ENCODE measurements at places on chromosomes 1 and 21.

GRCh38 chr1:10507111-10507879 lies 32.5 kb downstream of the PEX14 start:
- DNase-seq: peak; percentile 33

DNA sequence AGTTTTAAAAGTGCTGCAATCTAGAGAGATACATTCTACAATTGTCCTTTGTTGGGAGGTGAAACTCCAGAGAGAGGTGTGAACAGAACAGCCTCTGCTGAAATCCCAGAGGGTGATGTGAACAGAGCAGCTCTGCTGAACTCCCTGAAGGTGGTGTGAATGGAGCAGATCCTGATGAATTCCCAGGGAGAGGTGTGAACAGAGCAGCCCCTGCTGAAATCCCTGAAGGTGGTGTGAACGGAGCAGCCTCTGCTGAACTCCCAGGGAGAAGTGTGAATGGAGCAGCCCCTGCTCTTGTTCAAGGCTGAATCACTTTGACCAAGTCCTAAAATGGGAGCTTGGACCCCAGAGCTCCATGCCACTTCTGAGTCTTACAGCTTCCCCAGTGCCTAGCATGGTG lies 94.7 kb downstream of the LACTBL1 start:
- no peak for DNase-seq

DNA sequence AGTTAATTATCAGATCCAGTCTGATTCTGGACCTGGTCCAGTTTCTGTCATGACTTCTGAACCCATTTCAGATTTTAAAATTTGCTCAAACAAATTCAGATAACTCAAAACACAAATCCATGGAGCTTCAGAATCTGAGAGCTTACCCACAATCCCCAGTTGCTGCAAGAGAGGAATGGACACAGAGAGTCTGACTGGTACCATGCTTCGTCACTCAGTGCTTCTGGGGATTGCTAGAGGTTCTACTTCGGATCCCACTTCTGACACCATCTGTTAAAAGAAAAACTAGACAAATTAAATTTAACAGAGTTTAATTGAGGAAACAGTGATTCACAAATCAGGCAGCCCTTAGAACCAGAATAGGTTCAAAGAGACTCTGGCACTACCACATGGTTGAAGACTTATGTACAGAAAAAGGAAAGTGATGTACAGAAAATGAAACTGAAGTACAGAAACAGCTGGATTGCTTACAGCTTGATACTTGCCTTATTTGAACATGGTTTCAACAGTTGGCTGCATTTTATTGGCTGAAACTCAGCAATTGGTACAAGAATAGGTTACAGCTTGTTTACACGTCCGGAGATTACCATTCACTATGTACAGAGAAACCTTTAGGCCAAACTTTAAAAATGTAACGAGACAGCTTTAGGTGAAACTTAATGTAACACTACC lies 60.7 kb upstream of the TEKT2 start:
- DNase-seq: peak; percentile 91

DNA sequence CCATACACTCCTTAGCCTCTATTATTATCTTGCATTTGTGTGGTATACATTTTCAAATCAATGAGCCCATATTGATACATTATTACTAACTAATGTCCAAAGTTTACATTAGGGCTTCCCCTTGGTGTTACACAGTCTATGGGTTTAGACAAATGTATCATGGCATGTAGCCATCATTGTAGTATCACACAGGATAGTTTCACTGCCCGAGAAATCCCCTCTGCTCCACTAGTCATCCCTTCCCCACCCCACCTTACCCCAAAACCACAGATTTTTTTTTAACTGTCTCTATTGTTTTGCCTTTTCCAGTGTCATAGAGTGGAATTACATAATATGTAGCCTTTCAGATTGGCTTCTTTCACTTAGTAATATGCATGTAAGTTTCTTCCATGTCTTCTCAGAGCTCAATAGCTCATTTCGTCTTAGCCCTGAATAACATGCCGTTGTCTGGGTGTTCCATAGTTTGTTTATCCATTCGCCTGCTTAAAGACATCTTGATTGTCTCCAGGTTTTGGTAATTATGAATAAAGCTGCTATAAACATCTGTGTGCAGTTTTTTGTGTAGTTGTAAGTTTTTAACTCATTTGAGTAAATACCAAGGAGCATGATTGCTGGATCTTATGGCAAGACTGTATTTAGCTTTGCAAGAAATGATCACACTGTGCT lies 86.4 kb upstream of the LYST start:
- DNase-seq: no peak

- no peak for DNase-seq
Observed at GRCh38 chr1:7683521-7683920, 87.6 kb upstream of the VAMP3 start.

DNA sequence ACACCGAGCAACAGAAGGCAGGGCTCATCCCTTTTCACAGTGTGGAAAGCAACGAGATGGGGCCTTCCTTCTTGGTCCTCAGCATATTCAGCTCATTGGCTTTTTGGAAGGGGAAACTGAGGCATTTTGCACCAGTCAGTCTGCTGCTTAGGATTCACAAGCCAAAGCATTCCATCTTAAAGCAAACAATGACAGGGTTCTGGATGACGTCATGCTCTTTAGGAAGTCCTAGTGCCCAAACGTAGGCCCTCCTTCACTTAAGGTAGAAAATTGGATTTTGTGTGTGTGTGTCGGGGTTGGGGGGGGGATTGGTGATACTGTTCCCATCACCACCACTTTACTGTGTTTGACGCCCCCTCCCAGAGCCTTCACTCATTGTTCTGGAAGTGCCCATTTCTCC lies 101.6 kb downstream of the SELENOF start:
- DNase-seq: no peak

- DNase-seq: no peak
Observed at GRCh38 chr1:94535095-94535494, 6.5 kb downstream of the F3 start.
